Immature natural killer cell (primary cell): ENCODE measurements at places on chromosomes 2 and 18.

- no peak for DNase-seq
Observed at GRCh38 chr18:63773551-63773950, 1.7 kb upstream of the SERPINB7 start.

- no peak for DNase-seq
Observed at GRCh38 chr18:27540111-27540510, 355.0 kb upstream of the CHST9 start.

- no peak for DNase-seq
Observed at GRCh38 chr18:9095297-9096006, 7.0 kb upstream of the NDUFV2 start.

DNA sequence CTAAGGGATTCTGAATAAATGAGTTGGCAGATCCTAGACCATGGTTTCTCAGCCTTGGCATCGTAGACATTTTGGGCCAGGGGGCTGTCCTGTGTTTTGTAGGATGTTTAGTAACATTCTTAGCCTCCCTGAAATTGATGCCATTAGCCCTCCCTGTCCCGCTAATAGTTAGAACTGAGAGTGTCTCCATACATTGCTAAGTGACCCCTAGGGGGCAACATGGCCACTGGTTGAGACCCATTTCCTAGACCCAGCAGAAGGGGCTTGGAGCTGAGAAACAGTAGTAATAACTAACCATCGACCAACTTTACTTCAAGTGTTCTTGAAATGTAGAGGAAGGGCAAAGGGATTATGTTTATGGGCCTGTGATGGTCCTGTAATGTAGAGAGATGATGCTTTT, 40.8 kb downstream of the KCMF1 start:
- DNase-seq: no peak

DNA sequence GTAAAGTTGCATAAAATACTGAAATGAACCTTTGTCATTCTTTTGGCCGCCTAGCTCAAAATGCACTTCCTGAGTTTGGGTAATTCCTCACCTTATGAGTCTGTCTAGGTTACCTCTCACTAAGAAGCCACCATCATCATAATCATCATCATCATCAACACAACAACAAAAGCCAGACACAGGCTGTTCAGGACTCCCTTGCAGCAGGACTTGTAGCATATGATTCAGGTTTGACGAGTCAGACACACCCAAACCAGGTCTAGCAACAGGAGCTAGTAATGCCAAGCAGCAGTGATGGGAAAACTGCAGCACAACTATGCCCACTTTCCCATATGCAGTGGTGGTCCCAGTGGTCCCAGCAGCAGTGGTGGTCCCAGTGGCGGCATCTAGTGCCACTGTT, 2.8 kb upstream of the SGO2 start:
- DNase-seq: no peak

DNA sequence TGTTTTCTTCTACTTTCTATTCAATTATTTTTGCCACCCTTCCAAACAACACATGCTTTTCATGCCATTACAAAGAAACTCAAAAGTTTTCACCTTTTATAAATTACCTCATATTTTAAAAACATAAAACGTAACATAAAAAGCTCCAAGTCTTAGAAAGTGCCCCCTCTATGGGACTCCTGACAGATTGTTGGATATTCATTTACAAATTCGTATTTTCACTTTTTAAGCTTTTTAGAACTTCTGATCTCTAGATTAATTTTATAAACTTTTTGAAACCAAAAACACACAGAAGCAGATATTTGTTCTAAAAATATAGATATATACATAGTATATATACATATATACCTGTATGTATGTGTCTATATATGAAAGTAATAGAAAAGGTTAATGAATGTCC, 1.5 kb downstream of the COL5A2 start:
- DNase-seq: no peak

DNA sequence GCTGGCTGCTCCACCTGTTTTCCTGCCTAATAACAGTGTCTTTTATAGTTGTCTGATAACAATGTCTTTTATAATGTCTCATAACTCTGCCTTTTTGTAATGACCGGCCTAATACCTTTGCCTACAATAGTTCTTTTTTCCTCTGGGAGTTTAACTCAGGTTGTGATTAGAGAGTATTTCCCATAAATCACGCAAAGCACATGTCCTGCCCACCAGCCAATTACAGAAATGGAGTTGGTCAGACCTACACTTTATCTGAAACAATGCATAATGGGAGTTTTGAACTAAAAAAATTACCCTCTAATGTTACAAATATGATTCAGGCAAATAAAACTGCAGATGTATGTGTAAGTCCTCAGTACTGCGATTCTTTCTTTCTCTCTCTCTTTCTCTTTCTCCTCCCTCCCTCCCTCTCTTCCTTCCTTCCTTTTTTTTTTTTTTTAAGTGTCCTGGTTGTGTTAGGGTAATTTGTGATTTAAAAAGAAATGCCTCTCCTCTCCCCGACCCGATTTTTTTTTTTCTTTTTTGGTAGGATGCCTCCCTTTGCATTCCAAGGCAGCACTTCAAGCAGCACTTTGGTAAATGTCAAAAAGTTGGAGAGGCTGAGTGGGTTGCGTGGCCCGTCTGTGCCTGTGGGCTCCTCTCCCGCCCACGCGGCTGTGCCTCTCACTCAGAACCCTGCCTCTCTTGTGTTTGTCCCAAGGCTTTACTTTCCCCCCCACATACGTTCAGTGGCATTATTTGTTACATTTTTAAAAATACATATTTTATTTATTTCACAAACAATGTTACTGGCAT, 147.3 kb downstream of the AGAP1 start:
- DNase-seq: no peak

DNA sequence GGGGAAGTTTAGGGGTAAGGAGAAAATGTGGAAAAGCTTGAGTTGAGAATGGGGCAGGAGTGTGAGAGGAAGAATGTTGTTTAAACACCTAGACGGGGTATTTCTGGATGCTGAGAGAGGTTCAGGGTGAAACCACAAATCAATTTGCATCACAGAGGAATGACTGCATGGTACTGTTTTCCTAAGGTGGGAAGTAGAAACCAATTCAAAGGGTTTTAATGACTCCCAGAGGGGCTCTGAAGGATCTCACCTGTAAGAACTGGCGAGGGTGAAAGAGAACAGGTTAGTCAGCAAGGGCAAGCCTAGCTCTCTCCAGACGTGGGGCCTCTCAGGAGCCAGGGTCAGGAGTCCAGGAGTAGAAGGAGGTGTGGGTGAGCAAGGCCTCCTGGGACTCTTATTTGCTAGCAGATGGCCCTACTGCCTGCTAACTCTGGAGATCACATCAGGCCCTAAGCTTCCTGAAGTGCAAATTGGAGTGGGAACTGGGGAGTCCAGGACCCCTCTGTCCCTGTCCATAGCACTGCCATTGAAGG, 133.0 kb upstream of the CELF4 start:
- no peak for DNase-seq

DNA sequence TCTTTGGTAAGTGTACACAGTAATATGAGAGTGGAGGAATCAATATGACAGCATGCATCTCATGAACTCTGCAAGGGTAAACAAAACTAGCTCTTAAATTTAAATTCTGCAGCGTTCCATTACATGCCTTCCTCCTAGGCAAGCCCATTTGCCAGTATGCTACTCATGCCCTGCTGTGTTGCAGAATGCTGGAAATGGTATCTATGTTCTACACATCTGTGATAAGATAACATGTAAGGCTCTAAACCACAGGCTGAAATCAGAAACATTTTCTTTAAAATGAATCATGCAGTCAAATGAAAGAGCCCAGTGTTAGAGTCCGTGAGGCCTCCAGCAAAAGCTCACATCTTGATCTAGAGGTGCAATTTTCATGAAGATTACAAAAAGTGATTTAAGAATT, 112.8 kb upstream of the FN1 start:
- DNase-seq: no peak

GRCh38 chr18:11114653-11115052, 34.7 kb downstream of the PIEZO2 start:
- DNase-seq: no peak

GRCh38 chr2:189217541-189217940, 38.0 kb upstream of the COL5A2 start:
- DNase-seq: no peak

DNA sequence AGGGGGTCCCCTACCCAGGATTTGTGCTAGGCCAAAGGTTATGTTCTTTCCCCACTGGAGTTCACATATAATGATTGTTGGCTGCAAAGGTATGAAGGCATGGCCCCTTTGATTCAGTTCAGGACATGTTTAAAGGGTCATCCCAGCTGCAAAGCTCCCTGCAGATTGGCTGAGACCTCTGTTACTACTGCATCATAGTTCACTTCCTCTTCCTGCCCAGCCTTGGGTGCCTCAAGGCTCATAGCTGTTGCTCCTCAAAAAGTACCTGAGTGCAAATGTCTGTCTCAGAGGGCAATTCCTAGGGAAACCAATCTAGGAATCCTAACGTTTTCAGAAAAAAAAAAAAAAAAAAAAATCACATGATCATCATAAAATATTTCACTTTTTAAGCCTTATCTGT, 125.1 kb downstream of the ATL2 start:
- no peak for DNase-seq

DNA sequence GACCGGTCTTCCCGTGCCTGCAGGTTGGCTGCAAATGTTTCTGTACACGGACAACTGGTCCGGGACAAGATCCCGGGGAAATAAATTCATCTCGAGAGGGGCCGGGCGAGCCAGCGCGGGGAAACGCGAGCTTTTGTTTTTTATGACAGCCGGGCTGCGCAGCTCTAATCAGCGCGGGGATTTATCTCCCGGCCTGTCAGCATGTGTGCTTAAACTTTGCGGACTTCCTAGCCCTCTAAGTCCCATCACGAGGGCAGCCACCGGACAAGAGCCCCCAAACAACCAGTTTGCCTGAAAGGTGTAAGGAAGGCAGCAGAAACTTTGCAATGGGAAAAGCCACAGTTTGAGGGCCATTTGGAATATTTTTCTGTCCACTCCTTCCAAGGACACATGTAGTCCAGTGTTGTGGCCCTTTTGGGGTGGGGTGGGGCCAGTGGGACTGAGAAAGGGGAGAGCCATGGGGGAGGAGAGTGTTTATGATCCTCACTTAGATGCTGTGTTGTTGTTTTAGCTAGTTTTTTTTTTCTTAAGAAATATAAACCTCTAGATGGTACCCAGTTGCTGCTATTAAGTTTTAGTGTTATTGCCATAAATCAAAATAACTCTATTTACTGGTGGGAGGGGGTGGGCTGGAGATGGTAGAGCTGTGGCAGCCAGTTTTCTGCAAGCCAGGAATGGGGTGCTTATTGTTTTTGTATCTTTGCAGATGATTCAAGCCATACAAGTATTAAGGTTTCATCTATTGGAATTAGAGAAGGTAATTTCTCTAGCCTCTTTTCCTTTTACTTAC, 6.0 kb downstream of the MEIS1 start:
- DNase-seq: no peak

DNA sequence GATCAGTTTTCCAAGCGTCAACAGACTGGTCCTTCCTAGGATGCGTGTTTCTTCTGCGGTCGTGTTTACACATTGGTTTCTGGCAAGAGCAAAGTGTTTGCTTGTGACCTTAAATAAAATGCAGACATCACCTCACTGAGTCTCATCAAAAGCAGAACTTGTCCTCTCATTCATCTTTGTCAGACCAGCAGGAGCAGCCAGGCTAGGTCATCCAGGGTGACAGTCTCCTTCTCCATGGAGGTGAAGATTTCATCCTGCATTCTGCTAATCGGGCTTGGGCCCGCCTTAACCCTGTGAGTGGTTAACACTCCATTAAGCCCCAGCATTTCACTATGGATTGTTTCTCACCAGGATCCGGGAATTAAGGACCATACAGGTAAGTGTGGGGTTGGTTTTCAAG, 64.2 kb upstream of the PID1 start:
- no peak for DNase-seq

DNA sequence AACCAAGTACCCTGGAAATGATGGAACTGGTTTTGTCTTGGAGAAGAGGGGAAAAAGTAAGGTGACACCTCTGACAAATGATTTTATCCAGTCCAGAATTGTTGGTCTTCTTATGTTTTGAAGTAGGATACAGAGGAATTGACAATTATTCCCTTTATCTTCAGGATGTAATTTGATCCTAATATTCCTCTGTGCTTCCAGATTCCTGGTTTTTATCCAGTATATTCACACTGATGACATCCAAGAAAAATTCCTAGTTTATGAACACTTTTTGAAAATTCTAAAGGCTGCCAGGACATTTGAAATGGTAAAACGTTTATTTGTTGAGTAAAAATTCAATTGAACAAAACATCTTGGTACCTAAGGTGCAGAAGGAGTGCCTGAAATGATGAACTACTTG, 22.2 kb upstream of the ETAA1 start:
- DNase-seq: no peak

DNA sequence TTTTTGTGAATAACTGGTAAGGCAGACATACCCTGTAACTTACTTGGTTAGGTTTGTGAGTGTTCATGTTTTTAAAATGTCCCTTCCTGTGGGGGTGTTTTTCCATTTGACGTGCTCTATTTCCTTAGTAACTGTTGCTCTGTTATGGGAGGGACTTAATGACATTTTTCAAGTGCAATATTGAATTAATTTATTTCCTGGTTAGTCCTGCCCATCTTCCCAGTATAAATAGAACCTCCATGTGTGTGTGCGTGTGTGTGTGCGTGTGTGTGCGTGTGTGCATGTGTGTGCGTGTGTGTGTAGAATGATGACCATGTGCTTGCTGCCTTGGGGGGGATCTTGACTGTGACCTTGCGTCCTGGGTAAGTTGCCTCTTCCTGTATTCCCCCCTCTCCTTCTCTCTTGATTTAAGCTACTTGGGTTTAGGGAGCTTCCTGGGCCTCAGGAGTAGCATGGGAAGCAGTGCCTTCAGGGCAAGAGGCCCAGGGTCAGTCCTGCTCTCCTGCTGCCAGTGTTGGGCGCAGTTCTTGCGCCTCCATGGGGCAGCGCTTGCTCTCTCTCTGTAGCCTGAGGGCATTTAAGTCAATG, 163.9 kb downstream of the LDLRAD4 start:
- DNase-seq: peak; percentile 39

GRCh38 chr18:13449651-13450050, 231.1 kb downstream of the LDLRAD4 start:
- no peak for DNase-seq

DNA sequence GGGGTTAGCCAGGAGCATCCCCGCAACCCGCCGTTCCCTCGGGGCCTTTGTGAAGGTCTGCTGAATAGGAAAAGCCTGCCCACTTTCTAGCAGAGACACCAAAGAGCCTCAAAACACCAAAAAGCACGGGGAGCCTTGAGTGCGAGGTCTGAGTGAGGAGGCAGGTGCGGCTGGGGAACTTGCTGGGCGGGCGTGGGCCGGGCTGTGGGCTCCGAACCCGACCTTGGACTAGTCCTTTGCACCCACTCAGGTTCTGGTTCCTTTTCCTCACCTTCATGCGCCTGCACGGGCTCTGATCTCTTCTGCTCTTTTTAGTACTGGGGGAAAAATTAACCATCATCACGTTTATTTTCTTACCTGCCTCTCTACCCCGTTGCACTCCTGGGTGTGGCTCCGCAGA, 19.9 kb downstream of the APCDD1 start:
- DNase-seq: no peak

GRCh38 chr2:235924675-235925063, 243.5 kb downstream of the GBX2 start:
- no peak for DNase-seq

DNA sequence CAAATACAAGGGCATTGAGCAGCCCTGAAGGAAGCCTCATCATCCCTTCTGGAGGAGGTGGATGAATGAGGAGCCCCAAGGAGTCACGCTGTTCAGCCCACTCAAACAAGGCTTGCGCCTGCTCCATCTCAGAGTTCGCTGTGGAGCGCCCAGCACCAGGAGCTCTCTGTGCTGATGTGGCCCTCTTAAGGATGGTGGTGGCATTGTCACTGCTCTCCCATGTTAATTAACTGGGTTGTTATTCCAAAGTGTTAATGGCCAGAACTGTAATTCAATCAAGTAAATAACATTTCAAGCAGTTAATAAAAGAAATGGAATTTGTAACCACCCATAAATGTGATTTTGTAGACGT, 726.0 kb upstream of the RAB6C start:
- no peak for DNase-seq

- DNase-seq: no peak
Observed at GRCh38 chr18:37403100-37403781, 162.4 kb downstream of the CELF4 start.
